Stimulated activated CD8-positive, alpha-beta memory T cell treated with anti-CD3 and anti-CD28 coated beads, Interleukin-4, amount 100 ng/mL, for 4 hours (primary cell): ENCODE measurements at places on chromosomes 7 and 10.
A peak's percentile ranks its signal among the peaks of the same experiment; 100 is the strongest.

GRCh38 chr10:48820699-48821098, 118.9 kb downstream of the LRRC18 start:
- no peak for DNase-seq

DNA sequence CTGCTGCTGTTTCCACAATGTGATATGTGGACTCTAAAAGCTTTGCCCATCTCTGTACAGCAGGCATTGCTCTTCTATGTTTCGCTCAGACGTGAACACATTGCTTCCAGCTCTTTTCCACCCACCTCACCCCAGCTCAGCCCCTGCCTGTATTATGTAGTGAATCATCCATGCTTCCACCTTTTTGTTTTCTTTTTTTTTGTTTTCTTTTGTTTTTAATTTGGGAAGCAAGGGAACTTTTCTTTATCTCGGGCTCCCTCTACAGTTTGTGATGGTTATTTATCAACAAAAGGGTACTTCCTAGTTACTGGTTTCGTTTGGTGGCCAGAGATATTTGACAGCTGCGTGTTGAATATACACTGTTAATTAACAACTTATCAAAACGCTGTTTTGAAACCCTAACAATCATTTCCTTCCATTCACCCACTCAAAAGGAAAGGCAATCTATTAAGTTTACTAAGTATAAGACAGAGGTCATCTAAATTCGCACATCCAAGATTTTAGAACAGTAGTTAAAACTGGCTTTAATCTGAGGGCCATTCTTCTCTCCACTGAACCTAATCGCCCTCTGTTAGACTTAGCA, 127.9 kb upstream of the STK17A start:
- no peak for DNase-seq

- DNase-seq = no peak
These were observed 22.6 kb upstream of the DLG5 start for GRCh38 chr10:77949167-77949566.

GRCh38 chr7:3598854-3599253, 297.8 kb downstream of the SDK1 start:
- no peak for DNase-seq

DNA sequence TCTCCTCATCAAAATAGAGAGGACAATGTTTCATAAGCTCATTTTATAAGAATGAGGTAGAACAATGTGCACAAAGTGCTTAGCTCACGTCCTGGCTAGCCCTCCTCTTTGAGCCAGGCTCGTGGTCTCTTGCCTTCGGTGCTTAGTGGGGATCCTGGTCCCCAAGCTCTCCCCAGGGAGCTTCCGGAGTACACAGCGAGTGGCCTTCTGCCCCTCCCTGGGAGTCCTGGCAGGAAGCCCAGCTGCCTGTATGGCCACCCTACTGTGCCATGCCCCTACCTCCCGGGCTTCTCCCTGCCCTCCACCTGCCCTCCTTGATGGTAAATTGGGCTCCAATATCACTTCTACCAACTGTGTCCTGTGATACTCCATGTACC, 868 bp downstream of the MYO1G start:
- DNase-seq = no peak

DNA sequence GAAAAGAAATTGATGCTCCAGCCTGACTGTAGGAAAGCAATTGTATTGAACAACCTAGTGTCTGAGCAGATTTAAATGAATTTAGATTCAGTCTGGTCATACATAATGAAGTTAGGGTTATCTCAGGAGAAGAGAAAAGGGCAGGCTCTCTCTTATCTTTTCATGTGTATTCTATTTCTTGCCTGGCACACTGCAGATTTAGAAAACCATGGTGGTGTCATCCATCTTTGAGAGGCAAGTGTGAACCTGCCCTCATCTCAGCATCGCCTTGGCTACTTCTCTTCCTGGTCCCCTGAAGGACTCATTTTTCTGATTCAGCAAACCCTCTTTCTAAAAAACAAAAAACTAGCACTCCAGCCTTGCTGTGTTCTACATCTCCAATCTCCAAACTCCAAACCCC, 137.7 kb downstream of the LRRC4 start:
- no peak for DNase-seq

- DNase-seq = no peak
These were observed 85.4 kb downstream of the ATXN7L1 start for GRCh38 chr7:105790996-105791395.

DNA sequence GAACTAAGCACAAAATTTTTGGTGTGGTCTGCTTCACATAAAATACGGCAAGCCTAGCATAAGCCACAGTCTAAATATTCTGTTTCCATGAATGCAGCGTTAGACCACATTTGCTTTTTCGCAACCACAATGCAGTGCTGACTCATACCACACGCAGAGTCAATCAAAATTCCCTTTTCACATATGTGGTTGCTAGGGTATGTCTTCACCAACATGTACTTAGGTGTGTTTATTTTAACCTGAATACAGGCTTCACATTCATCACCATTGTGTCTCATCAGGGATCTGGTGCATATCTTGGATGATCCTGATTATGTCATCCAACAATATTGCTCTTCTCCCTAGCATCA, 90.8 kb downstream of the CHN2 start:
- DNase-seq = no peak

DNA sequence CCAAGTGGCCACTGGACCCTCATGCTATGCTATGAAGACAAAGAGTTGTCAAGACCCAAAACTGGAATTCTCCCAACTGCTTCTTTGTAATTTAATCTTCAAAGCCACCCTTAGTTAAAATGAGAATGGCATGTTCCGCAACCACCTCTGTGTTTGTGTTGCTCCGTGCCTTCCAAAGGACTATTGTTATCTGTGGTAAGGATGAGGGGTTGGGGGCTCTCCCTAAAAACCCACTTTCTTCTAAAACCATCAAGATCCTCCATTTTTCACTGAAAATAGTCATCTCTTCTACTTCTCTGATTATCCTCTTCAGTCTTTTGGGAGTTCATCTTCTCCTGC, 222.1 kb upstream of the AOAH start:
- DNase-seq = no peak

- DNase-seq = no peak
These were observed 118.1 kb upstream of the RHEB start for GRCh38 chr7:151637781-151638261.

DNA sequence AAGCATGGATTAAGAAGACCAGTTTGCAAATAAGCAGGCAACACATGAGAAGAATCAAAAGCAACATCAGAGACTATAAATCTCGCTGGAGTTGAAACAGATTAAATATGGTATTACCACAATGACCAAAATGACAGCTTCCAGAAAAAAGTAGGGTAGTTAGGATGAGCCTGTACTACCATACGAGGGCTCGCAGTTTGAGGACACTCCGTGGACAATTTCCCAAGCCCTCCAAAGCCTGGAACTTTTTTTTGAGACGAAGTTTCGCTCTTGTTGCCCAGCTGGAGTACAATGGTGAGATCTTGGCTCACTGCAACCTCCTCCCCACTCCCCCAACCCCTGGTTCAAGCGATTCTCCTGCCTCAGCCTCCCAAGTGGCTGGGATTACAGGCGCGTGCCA, 1.0 kb downstream of the LRRC17 start:
- no peak for DNase-seq

DNA sequence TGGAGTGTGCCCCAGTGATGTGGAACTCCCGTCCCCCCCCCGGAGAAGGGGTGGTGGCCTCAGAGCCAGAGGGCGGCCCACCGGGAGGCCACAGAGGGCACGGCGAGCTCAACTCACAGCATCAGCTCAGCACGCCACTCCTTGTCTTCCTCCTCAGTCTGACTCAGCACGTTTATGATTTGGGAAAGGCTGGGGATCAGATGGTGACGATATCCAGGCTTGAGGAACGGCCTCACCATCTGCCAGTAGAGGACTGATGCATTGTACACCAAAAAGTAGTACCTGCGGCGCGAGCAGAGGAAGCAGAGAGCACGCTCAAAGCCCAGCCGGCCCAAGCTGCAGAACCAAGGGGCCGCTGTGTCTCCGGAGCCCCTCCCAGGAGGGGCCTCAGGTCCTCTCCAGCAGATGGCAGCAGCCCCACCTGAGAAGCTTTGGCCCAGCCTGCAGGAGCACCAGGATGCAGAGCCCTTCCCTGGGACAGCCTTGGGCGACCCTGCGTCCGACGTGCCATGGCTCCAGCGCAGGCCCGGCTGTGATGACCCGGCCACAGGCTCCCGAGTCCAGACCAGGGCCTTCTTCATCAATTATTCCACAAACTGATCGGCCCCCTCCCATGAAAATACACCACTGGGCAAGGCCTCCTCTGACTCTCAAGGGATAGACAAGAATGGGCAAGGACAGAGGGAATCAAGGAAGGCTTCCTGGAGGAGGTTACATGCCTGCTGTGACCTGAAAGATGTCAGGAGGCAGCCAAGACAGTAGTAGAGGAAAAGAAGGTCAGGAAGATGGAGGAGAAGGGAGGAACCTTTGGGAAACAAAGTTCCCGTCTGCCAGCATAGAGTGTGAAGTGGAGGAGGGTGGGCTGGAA, 3.7 kb downstream of the CFAP46 start:
- DNase-seq = no peak

GRCh38 chr10:106958589-106959361, 205.7 kb downstream of the SORCS1 start:
- no peak for DNase-seq

DNA sequence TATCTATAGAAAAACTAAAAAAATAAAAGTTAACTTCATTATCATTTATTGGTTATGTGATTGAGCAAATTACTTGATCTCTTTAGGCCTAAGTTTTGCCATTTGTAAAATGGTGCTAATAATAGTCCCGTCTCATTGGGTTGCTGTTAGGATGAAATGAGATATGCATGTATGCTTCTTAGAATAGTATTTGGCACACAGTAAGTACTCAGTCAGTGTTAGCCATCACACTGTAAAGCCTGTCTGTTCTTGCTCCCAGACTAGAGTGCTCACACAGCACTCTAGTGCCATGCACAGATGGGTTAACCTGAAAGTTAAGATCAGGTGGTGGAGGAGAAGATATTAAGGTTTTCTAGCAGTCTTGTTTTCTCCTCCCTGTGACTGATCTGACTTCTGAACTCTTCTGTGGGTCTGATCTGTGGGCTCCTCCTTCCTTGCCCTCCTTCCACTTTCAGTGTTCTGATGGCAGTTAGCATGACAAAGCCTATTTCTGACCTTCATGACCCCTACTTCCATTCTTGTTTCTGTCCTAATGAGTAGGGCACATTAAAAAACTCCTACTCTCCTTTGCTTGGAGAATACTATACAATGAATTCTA, 167.5 kb downstream of the RNLS start:
- no peak for DNase-seq

DNA sequence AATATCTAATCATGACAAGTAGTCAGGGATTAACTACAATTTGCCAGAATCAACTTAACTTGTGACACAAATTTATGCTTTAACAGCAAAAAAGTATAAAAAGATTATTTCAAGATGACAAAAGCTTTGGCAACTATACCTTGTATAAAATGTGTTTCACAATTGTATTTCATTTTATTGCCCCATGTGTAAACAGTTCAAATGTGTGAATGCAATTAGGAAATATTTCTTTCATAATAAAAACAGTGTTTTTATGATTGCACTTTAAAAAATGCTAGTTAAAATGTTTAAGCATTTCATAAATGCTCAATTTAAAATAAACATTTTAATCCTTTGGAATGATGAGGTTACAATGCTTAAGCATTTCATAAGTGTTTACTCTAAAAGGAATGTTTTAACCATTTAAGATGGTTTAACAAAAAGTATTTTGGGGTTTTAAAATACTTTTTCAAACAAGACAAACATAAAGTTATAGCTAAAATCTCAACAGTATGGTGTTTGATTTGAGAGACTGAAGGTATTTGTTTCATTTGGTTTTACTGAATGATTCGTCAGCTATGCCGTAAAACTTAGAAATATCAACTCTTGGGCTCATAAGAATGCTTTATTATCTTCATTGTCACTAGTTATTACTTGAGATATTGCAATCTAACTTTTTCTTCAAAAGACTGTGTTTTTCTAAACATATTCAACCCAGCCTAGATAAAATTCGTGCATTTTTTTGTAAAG, 50.1 kb downstream of the SFTPD start:
- DNase-seq = no peak

- no peak for DNase-seq
These were observed 6.5 kb upstream of the RBM20 start for GRCh38 chr10:110637558-110638053.

GRCh38 chr7:141550386-141551093, 670 bp upstream of the AGK start:
- no peak for DNase-seq

DNA sequence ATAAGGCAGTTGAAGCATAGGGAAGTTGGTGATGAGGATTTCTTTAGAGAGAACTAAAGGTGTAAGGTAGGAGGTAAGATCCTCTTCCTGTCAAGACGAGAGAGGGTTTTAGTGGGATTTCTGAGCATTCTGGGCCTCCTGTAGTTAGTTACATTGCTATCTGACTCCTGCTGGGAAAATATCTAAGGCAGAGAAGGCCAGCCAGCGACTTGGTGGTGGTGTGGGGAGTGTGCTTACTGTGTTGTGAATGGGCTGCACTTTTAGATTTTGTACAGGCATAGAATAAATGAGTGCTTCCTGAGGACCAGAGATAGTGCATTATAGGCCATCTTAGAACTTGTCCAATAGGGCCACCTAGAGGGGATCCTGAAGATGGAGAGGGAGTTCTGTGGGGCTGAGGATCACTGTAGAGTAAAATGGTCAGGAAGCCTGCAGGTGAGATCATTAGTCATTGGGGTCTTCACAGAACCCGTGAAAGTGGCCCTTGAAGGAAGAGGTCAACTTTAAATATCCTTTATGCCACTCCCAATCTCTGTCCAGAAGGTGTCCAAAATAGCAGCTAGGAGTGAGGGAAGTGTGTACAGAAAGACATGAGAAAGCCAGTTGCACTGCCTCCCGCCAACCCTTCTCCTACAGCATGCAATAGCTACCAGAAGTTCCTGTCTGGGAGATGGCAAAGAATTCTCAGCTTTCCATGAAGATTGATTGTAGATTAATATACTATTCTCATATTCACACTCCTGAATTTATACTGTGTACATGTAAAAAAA, 266.6 kb downstream of the POLR1F start:
- no peak for DNase-seq

DNA sequence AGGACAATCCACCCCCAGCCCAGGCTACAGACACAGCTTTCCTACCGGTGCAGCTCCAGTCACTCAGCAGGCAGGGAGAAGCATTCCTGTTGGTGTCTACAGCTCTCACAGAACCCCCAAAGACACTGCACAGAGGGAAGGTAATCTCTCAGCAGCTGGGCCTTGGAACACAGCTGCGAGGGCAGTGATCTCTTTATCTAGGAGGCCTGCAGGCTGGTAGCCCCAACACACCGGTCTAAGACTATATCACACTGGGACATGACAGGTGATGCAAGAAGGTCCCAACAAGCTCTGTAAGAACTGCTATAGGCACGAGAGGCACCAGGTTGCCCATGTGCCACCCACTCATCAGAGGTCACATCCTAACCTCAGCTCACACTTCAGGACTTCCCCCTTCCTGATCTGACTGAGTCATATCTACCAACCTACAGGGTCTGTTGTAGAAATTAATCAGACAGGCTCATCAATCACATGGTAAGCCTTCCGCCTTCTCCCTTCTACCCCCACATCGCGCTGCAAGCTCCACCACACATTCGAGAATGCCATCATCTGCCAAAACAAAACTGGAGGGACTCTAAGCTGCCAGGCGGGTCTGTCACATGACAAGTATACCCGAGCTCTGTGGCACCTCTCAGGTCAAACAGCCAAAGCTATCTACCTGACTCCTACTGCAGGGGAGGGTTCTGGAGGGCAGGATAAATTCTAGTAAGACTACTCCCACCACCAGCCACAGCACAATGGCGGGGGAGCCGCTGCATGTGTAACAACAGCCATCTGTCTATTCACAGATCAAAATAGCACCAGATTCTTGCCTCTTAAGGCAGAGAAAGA, 26.1 kb downstream of the FAM53B start:
- peak; percentile 52 for DNase-seq

GRCh38 chr10:33698033-33698432, 363.6 kb upstream of the NRP1 start:
- no peak for DNase-seq

GRCh38 chr7:129997285-129997684, 44.5 kb upstream of the UBE2H start:
- DNase-seq = no peak
